Kidney (tissue), 22 donors: ENCODE measurements at places on chromosomes 3 and 15. TPM values are rescaled to one million over a fixed set of nuclear protein-coding genes. Genes with fewer than 3 reads are reported as not detected.

Gene CHRNA5
- total RNA-seq: 0.76 TPM

Gene BTLA
- total RNA-seq: 3.2 TPM

Gene WNT5A
- 9.9 TPM for total RNA-seq

Gene ROPN1
- total RNA-seq: 0.54 TPM

Gene GP9
- total RNA-seq: not detected

Gene AHSG
- total RNA-seq: not detected

Gene ALDH1L1
- 60.0 TPM for total RNA-seq

Gene SCAMP5
- total RNA-seq: 13.4 TPM

Gene WDR53
- total RNA-seq: 12.3 TPM

DNA sequence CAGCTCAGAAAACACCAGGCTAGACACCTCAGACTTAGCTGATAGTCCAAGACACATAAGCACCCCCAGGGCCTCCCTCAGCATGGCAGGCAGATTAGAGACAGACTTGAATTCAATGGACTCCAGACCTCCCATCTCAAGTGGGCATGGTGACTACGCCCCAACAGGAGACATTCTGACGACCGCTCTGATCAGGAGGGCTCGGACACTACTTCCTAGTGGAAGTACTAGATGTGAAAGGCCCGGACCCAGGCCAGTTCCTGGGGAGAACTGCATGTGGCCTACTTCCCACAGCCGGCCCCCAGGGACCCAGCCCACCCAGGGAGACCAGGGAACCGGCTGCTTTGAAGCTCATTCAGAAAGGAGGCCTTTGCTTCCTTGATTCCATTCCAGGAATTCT is 16.9 kb downstream of the POC1A start:
- DNase-seq: peak; percentile 59

DNA sequence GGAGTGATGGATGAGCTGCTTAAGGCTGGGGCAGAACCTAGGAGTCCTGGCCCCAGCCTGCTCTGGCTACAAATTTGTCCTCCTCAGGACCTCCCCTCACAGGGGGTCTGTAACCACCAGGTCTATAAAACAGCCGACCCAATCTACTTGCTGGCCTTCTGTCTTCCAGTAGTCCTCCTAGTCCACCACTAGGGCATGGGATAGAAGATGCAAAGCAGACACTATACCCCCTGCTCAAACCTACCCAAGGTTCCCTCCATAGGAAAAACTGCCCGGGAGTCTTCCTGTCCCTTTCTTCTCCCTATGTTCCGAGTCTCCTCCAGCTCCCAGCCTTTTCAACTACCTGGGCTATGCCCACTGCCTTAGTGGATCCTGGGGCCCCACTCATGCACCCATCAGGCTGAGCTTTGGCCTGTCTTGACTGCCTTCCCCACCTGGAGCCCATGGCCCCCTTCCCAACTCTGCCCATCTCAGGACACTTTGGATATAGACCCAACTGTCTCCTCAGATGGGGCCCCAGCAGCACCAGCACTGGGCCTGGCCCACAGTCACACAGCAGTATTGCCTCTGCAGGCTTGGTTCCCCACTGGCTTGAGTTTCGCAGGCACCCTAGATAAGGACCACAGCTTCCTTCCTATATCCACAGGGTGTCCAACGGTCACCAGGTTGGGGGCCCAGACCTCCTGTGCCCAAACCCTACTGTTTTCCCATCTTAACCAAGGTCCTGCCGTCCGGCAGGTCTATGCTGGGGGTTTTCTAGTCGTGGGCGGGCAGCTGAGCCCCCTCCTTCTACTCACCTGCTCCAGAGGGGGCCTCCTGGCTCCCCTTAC is 1.1 kb downstream of the HYAL3 start:
- DNase-seq: no peak

- DNase-seq: no peak
Measured at GRCh38 chr3:124362455-124362854, 367.8 kb upstream of the UMPS start.

DNA sequence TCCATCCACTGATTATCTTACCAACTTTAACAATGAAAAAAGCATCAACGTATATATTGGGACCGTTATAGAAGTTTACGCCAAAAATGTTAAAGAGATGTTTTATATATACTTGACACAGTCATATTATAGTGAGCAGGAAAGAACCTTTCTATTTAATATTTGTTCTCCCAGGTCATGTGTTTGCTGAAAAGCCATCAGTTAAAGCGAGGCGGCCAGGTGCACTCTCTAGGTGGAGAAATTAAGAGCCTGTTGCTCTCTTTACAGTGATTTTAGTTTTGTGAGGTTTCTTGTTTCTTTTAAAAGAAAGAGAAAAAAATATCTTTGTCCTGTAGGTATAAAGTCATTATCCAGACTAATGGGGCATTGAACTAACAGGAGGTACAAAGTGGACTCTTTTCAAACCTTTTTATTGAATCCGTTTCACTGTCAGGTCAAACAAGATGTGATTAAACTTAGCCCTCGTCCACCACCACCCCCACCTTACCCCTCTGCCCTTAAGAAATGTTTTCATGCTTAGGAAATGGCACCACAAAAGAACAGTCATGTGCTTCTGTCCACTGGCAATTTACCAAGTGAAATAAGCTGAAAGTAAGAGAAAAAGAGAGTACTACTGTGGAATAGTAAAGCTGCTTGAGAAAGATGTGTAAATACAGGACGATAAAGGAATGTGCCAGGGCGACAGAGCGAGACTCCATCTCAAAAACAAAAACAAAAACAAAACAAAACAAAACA is 279.9 kb downstream of the PTPRG start:
- DNase-seq: peak; percentile 56

- DNase-seq: no peak
Measured at GRCh38 chr3:102733791-102734563, 299.2 kb downstream of the ZPLD1 start.

GRCh38 chr15:62517541-62517940 is 352.5 kb upstream of the C2CD4B start:
- no peak for DNase-seq

DNA sequence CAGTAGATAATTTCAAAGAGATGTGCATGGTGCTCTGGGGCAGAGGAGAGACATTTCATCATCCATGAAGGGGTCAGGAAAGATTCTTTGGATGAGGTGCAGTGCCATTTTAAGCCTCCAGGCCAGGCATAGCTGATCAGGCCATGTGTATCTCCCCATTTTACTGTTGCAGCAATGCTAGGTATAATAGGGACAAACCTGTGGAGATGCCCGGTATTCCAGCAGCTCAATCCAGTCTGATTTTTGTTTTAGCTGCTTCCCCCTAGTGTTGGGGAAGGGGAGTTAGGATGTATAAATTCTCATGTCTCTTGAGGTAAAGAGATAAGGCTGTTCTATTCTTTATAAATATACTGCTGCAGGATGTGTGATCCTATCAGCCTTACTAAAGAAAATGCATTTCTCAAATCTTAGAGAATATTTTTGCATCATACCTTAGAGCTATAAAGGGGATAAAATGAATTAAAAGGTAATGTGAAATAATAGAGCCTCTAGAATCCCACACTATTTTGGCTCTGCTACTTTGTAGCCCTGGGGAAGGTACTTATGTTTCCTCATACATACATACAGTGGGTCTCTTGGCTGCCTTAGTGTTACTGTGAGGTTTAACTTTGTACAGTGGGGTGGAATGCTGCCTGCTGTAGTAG is 5.2 kb downstream of the CDV3 start:
- DNase-seq: peak; percentile 52

DNA sequence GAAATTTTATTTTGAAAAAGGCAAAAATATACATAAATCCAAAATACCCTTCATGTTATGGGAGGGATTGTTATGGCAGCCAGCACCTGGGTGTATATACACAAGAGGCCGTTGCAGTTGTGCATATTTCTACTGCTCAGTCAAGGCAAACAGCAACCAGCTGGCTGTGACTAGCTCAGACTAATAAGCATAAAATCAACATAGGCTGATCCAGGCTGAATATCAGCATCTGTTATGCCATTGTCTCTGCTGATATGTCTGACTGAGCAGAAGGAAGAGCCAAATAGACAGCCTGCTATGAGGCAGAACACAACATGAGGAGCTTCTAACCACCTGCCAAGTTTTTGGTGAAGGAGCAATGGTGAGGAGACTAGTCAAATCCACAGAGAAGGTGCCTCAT is 457.5 kb upstream of the ALCAM start:
- peak; percentile 50 for DNase-seq

GRCh38 chr3:144104186-144104585 is 132.6 kb downstream of the DIPK2A start:
- DNase-seq: no peak

- no peak for DNase-seq
Measured at GRCh38 chr15:52408823-52409222, 113.2 kb upstream of the MYO5C start.

- DNase-seq: no peak
Measured at GRCh38 chr3:109806929-109807328, 469.6 kb upstream of the DPPA4 start.

GRCh38 chr3:150147776-150148175 is 177.1 kb upstream of the PFN2 start:
- peak; percentile 33 for DNase-seq

- peak; percentile 46 for DNase-seq
Measured at GRCh38 chr15:25693321-25694238, 169.5 kb downstream of the ATP10A start.

GRCh38 chr15:42146551-42147430 is 9.6 kb downstream of the PLA2G4F start:
- DNase-seq: no peak

GRCh38 chr3:125302932-125303331 is 72.2 kb downstream of the ZNF148 start:
- no peak for DNase-seq

DNA sequence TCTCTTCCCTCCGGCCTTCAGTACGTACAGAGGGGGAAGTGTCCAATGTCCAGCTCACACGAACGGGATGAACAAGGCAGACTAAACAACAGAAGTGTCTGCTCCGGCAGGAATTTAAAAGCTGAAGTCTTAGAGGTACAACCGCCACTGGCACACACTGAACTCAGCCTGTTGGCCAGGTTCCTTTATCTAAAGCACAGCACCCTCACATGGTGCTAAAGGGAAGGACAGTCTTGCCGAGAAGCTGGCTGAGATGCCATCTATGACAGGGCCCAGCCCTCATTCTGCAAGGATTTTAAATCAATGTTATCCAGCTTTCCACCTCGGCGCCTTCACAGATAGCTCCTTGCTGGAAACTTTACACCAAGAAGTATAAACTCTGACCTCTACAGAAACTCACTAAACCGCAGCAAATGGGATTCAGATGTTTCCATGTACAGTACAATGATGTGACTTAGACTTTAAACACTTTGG is 2.8 kb downstream of the ADAMTS17 start:
- peak; percentile 91 for DNase-seq

DNA sequence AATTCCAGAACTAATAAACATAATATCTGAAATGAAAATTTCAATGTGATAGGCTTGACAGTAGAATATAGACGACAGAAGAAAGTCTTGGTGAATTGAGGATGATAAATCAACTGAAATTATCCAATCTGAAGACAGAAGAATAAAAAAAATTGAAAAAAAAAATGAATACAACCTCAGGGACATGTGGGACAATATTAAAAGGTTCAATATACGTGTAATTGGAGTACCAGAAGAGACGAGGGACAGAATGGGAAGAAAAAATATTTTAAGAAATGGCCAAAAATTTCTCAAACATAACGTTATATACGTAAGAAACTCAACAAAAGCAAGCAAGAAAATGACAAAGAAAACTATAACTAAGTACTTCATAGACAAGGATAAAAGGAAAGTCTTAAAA is 43.3 kb upstream of the HCLS1 start:
- DNase-seq: no peak

GRCh38 chr3:111749171-111750170 is 109.6 kb upstream of the PHLDB2 start:
- DNase-seq: no peak

DNA sequence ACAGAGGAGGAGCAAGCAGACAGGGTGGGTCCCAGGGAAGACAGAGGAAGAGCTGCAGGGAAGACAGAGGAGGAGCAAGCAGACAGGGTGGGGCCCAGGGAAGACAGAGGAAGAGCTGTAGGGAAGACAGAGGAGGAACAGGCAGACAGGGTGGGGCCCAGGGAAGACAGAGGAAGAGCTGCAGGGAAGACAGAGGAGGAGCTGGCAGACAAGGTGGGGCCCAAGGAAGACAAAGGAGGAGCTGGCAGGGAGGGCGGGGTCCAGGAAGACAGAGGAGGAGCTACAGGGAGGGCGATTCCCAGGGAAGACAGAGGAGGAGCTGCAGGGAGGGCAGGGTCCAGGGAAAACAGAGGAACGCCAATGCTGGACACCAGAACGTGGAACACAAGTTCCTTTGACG is 66.5 kb downstream of the PLXNA1 start:
- DNase-seq: no peak

DNA sequence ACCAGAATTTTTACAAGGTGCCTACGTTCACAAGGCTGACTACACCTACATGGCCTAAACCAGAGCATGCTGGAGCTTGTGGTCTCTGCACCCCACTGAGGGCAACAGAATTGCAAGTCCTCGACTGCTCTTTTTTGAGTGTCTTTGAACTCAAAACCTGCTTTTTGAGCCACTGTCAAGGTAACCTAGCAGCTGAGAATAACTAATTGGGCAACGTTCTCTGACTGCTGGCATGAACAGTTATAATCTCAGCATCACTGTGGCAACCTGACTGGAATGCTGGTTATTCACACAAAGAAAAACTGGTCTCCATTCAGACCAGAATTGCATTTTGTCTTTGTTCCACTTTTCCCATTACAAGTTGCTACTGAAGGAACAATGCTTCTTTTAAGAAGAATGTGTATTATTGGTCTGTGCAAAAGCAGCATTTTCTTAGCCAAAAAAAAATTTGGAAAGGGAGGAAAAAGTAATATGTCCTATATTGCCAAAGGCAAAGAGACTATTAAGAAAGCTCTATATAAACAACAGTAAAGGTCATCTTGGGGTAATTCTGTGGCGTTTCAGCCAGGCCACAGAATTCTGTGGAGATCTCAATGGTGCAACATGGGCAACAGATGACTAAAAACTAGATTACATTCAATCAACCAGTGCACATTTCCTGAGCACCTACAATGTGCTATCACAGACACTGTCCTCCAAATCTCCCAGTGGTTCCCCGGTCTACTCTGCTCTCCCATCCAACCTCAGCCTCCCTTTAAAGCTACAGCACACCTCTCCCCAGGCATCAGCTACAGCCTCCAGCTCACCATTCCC is 76.8 kb downstream of the TNIK start:
- DNase-seq: no peak
